Activated naive CD4-positive, alpha-beta T cell treated with anti-CD3 and anti-CD28 coated beads for 36 hours (primary cell): ENCODE measurements at places on chromosomes 12 and 14. TPM values are rescaled to one million over a fixed set of nuclear protein-coding genes. Genes with fewer than 3 reads are reported as not detected.

DNA sequence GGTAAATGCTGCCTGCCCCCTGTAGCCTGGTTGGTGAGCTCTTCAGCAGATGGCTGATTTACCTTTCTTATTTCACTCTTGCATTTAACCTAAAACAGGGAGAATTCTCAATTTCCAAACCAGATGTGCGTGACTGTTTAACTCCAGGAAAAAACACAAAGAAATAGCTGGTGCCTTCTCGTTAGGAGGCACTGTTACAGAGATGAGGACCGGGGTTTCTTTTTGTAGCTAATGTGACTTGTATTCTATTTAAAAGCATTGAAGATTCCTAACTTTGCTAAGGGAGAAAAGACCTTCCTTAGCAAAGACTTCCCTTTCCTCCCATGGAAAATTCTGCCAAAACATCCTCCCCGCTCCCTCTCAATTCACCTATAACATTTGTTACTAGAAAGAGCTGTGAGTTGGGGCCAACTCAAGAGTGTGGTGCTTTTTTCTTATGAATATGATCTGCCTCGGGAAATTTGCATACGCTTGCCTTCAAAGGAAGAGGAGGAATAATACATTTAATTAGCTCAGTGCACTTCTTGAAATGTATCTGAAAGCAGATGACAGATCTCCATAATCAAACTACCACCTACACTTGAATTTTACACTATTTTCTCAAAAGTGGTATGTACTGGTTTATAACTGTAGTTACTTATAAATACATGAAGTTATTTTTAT is 102.0 kb upstream of the ARID2 start:
- DNase-seq: no peak
- no peaks in the 10 kb centered on the region for H3K4me1 ChIP-seq
- H3K27me3 ChIP-seq: peaks cover 7% of the 10 kb centered on the region
- H3K27ac ChIP-seq: no peak overlapping the region

DNA sequence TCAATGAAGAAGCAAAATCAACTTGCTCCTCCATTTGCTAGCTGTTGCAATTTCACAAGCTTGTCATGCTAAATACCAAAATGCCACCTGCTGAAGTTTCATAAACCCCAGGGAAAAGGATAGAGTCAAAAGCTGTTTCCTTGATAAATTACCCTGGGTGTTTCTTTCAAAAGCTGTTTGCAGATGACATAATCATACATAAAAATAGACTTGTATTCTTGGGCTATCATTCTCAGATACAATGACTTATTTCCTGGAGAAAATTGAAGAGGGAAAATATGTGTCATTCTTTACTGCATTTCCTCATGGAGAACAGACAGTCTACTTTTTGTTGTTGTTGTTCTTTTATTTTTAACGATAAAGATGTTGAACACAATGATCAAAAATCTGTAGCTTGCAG is 119.2 kb downstream of the GALC start:
- H3K36me3 ChIP-seq: no peaks in the 10 kb centered on the region
- H3K27ac ChIP-seq: no peak overlapping the region
- no peak for DNase-seq
- H3K4me3 ChIP-seq: no peak overlapping the region
- peaks cover 4% of the 10 kb centered on the region for H3K27me3 ChIP-seq

Gene LMNTD1
- not detected for total RNA-seq

Gene FLRT2
- not detected for total RNA-seq

- H3K4me3 ChIP-seq: no peak overlapping the region
- H3K27me3 ChIP-seq: peaks cover 4% of the 10 kb centered on the region
- H3K27ac ChIP-seq: no peak overlapping the region
- no peaks in the 10 kb centered on the region for H3K36me3 ChIP-seq
- no peaks in the 10 kb centered on the region for H3K4me1 ChIP-seq
- DNase-seq: no peak
Measured at GRCh38 chr12:111155521-111155920, 213.4 kb downstream of the PHETA1 start.

Gene EML5
- 3.7 TPM for total RNA-seq

Gene LRIG3
- total RNA-seq: not detected

GRCh38 chr12:102478405-102479098 is 1.8 kb downstream of the IGF1 start:
- DNase-seq: peak; percentile 56
- H3K4me3 ChIP-seq: no peak overlapping the region
- H3K27me3 ChIP-seq: peaks cover 12% of the 10 kb centered on the region
- H3K27ac ChIP-seq: no peak overlapping the region
- H3K36me3 ChIP-seq: no peaks in the 10 kb centered on the region

- H3K27ac ChIP-seq: no peak overlapping the region
- H3K4me3 ChIP-seq: no peak overlapping the region
- H3K36me3 ChIP-seq: no peaks in the 10 kb centered on the region
- H3K27me3 ChIP-seq: no peaks in the 10 kb centered on the region
- H3K4me1 ChIP-seq: no peaks in the 10 kb centered on the region
Measured at GRCh38 chr12:107258780-107259179, 165.4 kb upstream of the CRY1 start.

GRCh38 chr12:78194448-78194847 is 363.8 kb downstream of the NAV3 start:
- H3K4me3 ChIP-seq: no peak overlapping the region
- no peaks in the 10 kb centered on the region for H3K36me3 ChIP-seq
- no peaks in the 10 kb centered on the region for H3K4me1 ChIP-seq
- no peak overlapping the region for H3K27ac ChIP-seq
- DNase-seq: no peak

GRCh38 chr14:79515158-79515557 is 696.1 kb downstream of the DIO2 start:
- H3K36me3 ChIP-seq: no peaks in the 10 kb centered on the region
- H3K4me3 ChIP-seq: no peak overlapping the region
- no peaks in the 10 kb centered on the region for H3K27me3 ChIP-seq
- no peak for DNase-seq
- no peaks in the 10 kb centered on the region for H3K4me1 ChIP-seq

GRCh38 chr12:107328442-107329133 is 235.2 kb upstream of the CRY1 start:
- no peak overlapping the region for H3K4me3 ChIP-seq
- no peaks in the 10 kb centered on the region for H3K27me3 ChIP-seq
- H3K4me1 ChIP-seq: peaks cover 66% of the 10 kb centered on the region
- no peak overlapping the region for H3K27ac ChIP-seq
- peak; percentile 39 for DNase-seq

GRCh38 chr12:25264114-25264513 is 13.4 kb upstream of the KRAS start:
- no peak overlapping the region for H3K4me3 ChIP-seq
- H3K27me3 ChIP-seq: no peaks in the 10 kb centered on the region
- no peak overlapping the region for H3K27ac ChIP-seq
- H3K36me3 ChIP-seq: no peaks in the 10 kb centered on the region

GRCh38 chr14:53380867-53381225 is 227.7 kb upstream of the DDHD1 start:
- no peaks in the 10 kb centered on the region for H3K27me3 ChIP-seq
- no peak overlapping the region for H3K4me3 ChIP-seq
- no peak for DNase-seq
- no peaks in the 10 kb centered on the region for H3K36me3 ChIP-seq

DNA sequence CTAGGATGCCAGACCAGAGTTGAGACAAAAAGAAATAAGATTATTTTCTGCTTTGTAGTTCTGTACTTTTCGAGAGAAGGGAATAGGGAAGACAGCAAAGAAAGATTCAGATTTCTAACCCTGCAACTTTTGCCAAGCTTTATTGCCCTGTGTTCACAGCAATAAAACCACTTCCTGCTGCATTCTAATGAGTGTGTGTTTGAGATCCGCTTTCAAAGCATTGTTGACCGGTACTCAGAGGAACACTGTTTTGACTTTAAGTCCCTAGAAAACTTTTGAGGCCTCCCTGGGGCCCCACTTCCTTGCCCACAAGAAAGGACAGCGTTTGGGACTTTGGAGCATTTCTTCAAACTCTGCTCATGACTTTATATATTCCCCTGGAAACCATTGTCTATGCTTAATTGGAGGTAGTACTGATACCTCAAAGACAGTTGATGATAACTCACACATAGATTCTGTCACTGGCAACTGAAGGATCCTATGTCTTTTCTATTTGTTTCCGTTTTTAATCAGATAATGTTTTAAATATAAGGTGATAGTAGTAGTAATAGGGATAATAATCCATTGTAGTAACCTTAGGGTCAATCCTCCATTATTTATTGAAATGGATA is 1.3 kb downstream of the RNASE6 start:
- no peaks in the 10 kb centered on the region for H3K36me3 ChIP-seq
- DNase-seq: peak; percentile 52
- H3K4me1 ChIP-seq: peaks cover 22% of the 10 kb centered on the region
- H3K27me3 ChIP-seq: no peaks in the 10 kb centered on the region

DNA sequence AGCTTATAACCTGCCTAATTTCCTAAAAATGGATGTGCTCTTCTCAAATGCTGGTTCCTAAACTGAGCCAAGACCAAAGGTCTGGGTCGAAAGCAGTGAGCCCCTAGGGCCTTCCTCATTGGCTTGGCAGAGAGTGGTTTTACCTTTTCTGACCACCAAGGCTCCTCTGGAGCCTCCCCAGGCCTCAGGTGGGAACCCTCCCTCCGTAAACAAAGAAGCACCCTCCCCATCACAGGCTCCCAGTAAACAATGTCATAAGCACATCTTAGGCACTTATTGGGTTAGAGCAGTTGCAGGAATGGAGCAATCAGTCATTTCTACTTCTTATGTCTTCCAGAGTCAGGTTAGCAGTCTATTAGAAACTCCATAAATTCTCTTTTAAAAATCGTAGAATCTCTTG is 6.0 kb downstream of the CHPT1 start:
- H3K4me3 ChIP-seq: no peak overlapping the region
- peaks cover 31% of the 10 kb centered on the region for H3K4me1 ChIP-seq
- no peak overlapping the region for H3K27ac ChIP-seq
- H3K36me3 ChIP-seq: no peaks in the 10 kb centered on the region
- DNase-seq: no peak
- H3K27me3 ChIP-seq: no peaks in the 10 kb centered on the region

Gene GMFB
- 29.5 TPM for total RNA-seq

GRCh38 chr12:77943466-77943865 is 112.8 kb downstream of the NAV3 start:
- no peak overlapping the region for H3K27ac ChIP-seq
- no peak overlapping the region for H3K4me3 ChIP-seq
- H3K4me1 ChIP-seq: no peaks in the 10 kb centered on the region
- no peaks in the 10 kb centered on the region for H3K27me3 ChIP-seq

- no peaks in the 10 kb centered on the region for H3K27me3 ChIP-seq
- no peak for DNase-seq
- H3K27ac ChIP-seq: no peak overlapping the region
- H3K36me3 ChIP-seq: no peaks in the 10 kb centered on the region
- no peak overlapping the region for H3K4me3 ChIP-seq
- no peaks in the 10 kb centered on the region for H3K4me1 ChIP-seq
Measured at GRCh38 chr12:16266085-16266484, 11.4 kb downstream of the SLC15A5 start.

DNA sequence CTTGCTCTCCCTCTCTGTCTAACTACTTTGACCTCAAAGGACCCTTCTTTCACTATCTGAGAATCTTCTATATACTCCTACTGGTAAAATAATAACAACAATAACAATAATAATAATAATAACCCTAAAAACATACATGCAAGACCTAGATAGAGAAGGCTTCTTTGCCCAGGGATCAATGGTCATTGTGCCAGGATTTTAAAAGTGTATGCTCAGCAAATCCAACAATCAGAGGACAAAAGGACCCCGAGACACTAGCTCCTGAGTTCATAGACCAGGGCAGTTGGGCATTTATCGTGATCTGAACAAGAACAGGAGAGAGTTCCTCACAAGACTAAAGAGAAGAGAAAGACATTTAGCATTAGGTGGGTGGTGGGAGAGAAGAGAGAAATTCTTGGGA is 358.5 kb downstream of the DAD1 start:
- H3K4me1 ChIP-seq: peaks cover 2% of the 10 kb centered on the region
- DNase-seq: no peak
- H3K36me3 ChIP-seq: no peaks in the 10 kb centered on the region
- peak overlapping the region; percentile 4 for H3K4me3 ChIP-seq
- peak overlapping the region; percentile 70 for H3K27ac ChIP-seq

GRCh38 chr14:34232790-34233189 is 229.2 kb downstream of the SPTSSA start:
- H3K4me3 ChIP-seq: no peak overlapping the region
- peaks cover 4% of the 10 kb centered on the region for H3K27me3 ChIP-seq
- no peak for DNase-seq
- no peak overlapping the region for H3K27ac ChIP-seq
- H3K4me1 ChIP-seq: peaks cover 2% of the 10 kb centered on the region
- H3K36me3 ChIP-seq: no peaks in the 10 kb centered on the region

Gene AMN1
- total RNA-seq: 6.6 TPM

DNA sequence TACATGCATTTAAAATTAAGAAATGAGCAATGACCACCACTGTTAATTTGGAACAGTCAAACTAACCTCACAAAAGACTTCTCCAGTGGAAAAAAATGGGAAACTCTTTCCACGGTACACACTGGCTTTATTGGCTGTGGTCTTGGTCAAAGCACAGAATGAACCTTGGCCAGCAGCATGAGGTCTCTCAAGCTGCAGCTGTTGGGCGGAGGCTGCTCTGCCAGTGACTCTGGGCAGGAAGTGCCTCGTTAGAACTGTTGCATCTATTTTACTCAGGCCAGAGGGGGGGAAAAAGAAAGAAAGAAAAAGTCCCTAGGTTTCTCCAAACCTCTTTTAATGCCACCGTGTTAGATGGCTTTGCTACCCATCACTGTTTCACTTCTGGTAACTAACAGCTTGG is 279.8 kb upstream of the DIO2 start:
- peaks cover 2% of the 10 kb centered on the region for H3K36me3 ChIP-seq
- H3K4me3 ChIP-seq: no peak overlapping the region
- H3K27ac ChIP-seq: no peak overlapping the region
- DNase-seq: peak; percentile 6

- no peaks in the 10 kb centered on the region for H3K4me1 ChIP-seq
- no peak for DNase-seq
- H3K36me3 ChIP-seq: no peaks in the 10 kb centered on the region
- H3K27ac ChIP-seq: no peak overlapping the region
- no peaks in the 10 kb centered on the region for H3K27me3 ChIP-seq
- H3K4me3 ChIP-seq: no peak overlapping the region
Measured at GRCh38 chr12:130972586-130972950, 18.9 kb downstream of the ADGRD1 start.

Gene SAV1
- total RNA-seq: 12.7 TPM

Gene PPFIBP1
- 43.4 TPM for total RNA-seq

DNA sequence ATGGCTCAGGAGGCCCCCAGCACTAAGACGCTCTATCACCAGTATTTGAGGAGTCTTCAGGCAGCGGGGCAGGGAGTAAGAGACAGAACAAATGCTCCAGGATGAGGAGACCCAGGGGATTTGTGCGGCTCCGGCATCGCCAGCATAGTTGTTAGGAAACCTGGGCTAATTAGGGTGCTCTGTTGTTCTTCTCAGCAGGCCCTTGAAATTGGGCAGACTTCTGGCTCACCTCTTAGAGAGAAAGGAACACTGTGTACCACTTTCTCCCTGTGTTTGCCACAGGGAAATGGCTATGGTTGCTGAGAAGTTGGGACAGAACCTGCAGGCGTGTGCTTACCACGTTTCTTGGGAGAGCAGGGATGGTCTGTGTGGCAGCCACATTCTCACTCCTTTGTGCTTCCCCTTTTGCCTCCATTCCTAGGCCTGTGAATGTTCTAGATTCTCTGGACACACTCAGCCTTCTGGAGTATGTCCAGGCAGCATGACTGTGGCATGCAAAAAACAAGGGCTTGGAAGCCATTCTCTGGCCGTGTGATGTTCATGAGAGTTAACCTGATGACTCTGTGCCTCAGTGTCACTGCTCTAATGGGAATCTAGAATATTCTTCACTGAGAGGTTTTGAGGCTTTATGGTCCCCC is 109.0 kb downstream of the CHST11 start:
- no peaks in the 10 kb centered on the region for H3K27me3 ChIP-seq
- H3K27ac ChIP-seq: no peak overlapping the region
- H3K36me3 ChIP-seq: peaks cover 20% of the 10 kb centered on the region
- H3K4me3 ChIP-seq: no peak overlapping the region
- DNase-seq: no peak

Gene SLC25A21
- total RNA-seq: not detected

Gene DHRS2
- 0.26 TPM for total RNA-seq
